NCI-H510A (cell line): ENCODE measurements at places on chromosomes 11 and 22.
A peak's percentile ranks its signal among the peaks of the same experiment; 100 is the strongest.

GRCh38 chr11:130237282-130238006 lies 77.3 kb downstream of the ZBTB44 start:
- DNase-seq, result no peak

- peak; percentile 50 for DNase-seq
Measured at GRCh38 chr22:38868886-38869381, 3.1 kb downstream of the CBX6 start.

DNA sequence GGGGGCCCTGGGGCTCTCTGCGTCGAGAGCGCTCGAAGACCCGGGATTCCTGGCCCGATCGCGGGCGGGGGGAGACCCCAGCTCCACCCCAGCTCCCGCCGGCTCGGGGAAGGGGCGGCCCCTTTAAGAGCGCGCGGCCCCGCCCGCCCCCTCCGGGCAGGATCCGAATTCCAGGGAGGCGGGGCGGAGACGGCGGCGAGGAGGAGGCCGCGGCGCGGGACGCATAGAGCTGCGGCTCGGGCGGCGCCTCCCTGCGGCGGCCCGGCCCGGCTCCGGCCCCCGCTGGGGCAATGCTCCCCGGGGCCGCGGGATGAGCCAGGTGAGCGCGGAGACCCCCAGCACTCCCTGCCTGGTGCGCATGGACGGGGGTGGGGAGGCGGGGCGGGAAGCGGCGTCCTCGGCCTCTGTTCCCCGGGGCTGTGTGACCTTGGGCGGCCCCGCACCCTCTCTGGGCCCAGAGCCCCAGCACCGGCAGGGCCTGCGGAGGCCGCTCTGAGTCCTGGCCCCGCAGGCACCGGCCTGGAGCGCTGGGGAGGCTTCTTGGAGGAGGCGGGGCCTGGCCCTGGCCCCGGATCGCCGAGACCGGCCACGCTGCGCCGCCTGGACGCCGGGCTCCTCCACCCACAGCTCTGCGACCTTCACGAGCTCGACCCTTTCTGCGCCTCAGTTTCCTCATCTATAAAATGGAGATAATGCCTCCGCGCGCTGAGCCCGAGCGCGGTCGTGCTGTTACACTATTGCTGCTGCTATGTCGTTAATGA lies 565 bp downstream of the GAS2L1 start:
- DNase-seq, result peak; percentile 54

- no peak for DNase-seq
Measured at GRCh38 chr11:93997741-93998140, 23.4 kb upstream of the HEPHL1 start.

- DNase-seq, result no peak
Measured at GRCh38 chr11:58770166-58770565, 38.4 kb upstream of the GLYAT start.

GRCh38 chr11:102591160-102591718 lies 33.9 kb downstream of the MMP20 start:
- DNase-seq, result no peak

DNA sequence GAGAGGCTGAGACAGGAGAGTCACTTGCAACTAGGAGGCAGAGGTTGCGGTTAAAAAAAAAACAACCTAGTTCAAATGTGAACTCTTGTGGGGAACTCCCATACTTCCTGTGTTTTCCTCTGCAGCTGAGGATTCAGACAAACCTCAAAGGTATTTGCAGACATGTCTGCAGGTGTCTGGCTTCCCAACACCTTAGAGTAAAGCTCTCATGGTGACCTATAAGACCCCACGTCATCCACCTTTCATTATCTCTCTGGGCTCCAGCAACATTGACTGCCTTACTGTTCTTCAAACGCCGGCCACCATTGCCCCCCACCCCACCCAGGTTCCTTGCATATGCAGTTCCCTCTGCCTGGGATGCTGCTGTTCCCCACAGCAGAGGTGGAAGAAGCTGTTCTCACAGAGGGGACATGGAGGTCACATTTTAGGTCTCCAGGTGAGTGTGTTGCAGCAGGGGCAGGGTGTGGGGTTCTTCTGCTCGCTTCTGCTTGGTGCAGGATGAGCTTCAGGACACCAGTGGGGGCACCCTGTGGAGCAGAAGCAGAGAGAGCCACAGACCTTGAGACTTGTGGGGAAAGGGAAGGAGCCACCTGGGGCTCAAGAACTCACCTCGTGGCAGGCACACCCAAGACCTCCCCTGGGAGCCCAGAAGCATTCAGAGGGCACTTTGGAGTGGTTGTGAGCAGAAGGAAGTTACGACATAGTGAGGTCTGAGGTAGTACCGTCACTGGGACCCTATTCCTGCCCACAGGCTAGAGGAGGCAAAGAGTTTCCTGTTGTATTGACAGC lies 203.2 kb downstream of the CSNK2A3 start:
- DNase-seq, result no peak

DNA sequence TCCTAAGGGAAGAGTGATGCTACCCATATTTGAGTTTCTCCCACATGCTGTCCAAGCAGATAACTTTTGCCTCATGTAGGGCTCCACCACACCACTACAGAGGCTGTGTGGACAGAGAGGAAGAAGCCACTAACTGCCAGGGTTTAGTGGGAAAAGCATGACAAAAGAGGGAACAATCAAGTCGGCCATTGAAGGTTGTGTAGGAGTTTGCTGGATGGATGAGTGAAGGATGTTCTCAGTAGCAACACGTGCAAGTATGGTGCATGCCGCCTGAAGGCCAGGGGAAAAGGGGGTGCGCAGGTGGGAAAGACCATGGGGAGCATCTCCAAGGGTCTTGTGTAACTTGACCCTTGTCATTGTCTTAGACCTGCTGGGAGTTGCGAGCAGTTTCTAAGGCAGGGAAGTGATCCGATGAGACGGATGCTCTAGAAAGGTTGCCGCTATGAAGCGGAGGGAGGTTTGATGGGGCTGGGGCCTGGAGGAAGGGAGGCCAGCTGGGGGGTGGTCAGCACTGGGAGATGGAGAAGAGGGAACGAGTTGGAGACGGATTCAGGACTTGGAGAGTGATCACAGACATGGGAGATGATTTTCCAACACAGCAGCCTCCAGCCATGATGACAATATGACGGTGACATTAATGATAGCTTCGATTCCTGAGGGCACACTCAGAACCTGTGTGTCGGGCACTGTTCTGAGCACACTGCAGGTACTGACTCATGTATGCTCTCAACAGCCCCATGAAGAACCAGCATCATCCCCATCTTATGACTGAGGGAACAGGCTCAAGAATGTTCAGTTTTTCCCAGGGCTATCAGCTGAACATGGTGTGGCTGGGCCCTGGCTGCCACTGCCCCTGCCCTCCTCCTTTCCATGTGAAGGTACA lies 53.7 kb downstream of the CD6 start:
- DNase-seq, result no peak

DNA sequence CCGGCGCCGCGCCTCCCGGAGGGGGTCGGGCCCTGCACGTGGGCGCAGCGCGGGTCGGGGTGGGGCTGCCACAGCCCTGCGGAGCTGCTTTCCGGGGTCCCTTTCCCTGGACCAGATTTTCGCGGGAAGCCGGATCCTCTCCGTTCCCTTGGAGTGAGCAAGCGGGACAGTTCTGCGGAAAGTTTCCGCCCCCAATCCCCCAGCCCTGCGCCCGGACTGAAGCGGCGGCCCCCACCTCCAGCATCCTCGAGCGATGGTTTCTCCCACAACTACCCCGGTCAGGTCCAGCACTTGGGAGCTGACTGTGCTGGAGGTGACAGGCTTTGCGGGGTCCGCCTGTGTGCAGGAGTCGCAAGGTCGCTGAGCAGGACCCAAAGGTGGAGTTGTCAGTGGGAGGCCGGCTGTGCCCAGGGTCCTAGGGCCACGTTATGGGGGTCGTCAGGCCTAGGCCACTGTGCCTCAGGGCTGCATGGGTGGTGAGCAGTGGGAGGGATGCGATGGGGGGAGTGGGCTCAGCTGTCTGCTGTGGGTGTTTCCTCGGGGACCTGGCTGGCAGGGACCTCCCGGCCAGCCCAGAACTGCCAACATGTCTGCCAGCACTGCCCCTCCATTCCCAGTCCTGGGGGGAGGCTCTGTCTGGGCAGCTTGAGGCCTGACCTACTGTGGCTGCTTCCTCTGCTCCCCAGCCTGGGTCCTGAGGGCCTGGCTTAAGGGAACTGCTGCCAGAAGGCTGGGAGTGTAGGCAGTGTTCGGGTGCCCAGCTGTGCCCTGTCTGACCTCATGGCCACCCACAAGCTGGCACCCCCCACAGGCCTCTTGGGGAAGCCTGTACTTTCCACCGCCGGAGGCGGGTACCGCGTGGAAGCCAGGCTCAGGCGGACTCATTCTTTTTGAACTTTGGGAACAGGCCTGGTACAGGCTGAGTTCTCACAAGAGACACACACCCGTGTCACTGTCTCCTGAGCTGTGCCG lies 726 bp downstream of the ST3GAL4 start:
- DNase-seq, result no peak

DNA sequence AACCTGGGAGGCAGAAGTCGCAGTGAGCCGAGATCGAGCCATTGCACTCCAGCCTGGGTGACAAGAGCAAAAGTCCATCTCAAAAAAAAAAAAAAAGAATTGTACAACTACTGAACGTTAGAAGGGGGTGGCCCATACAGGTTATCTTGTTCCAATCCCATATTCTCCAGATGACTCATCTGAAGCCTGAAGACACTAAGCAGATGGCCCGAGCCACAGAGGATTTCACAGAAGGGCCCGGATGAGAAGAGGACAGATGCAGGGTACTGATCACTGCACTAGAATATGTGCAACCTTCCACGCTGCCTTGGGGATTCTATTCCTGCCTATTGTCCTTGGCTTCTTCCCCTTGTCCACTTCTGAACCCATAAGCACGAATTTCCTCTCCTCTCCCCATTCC lies 70.9 kb upstream of the UBASH3B start:
- no peak for DNase-seq

GRCh38 chr22:20437613-20438426 lies at the start of gene SCARF2:
Gene SCARF2, minus strand, starts transcription at chr22:20437825. Its CDS starts 71 bp downstream, at chr22:20437754.
- DNase-seq, result no peak

DNA sequence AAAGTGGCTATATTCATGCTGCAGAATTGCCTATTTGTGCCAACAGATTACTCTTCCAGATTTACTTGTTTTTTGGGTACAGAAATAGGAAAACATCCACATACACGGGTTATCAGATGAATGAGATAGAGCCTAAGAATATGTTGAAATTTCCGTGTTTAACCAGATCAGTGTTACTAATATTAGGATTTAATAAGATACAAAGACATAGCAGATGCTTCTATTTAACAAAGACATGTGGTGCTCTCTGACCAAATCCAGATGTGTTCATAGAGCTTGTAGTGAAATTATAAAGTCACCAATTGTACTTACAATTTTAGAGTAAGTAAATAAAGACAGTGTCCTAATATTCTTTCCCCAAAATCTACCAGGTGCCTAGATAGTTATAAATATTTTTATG lies 208.0 kb downstream of the CASP12 start:
- DNase-seq, result no peak

DNA sequence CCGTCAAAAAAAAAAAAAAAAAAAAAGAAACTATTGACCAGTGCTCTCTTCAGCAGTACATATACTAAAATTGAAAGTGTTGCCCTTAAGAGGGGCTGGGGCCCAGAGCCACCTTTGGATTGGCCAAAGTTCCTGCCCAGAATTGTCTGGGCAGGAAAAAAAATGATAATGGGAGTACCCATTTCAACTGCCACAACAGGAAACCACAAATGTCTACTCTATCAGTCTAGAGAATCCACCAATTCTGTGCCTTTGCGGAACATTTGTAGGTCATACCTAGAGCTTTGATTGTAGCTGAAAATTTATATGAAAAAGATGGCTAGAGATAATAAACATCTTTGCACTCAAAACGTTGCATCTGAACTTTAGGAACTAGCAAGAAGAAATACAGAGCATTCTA lies 69.4 kb downstream of the FAM76B start:
- DNase-seq, result no peak

- no peak for DNase-seq
Measured at GRCh38 chr11:129444274-129444673, 68.6 kb downstream of the BARX2 start.

DNA sequence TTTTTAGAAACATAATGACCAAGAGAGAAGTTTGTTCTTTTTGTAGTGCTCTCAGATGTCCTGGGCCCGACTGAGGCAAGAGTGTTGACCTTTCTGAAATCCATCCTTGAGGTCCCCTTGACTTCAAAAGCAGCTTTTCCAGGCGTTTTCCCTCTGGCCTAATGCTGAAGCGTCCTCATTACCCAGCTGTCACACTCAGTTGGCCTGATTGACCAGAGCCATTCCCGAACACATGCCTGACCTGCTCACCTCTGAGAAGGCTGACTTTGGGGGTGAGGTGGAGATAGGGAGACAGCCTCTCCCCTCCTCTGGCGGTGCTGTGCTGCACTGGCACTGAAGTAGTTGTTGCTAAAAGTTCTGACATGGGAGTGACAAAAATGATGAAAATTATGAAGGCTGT lies 66.9 kb downstream of the ALX4 start:
- DNase-seq, result no peak

DNA sequence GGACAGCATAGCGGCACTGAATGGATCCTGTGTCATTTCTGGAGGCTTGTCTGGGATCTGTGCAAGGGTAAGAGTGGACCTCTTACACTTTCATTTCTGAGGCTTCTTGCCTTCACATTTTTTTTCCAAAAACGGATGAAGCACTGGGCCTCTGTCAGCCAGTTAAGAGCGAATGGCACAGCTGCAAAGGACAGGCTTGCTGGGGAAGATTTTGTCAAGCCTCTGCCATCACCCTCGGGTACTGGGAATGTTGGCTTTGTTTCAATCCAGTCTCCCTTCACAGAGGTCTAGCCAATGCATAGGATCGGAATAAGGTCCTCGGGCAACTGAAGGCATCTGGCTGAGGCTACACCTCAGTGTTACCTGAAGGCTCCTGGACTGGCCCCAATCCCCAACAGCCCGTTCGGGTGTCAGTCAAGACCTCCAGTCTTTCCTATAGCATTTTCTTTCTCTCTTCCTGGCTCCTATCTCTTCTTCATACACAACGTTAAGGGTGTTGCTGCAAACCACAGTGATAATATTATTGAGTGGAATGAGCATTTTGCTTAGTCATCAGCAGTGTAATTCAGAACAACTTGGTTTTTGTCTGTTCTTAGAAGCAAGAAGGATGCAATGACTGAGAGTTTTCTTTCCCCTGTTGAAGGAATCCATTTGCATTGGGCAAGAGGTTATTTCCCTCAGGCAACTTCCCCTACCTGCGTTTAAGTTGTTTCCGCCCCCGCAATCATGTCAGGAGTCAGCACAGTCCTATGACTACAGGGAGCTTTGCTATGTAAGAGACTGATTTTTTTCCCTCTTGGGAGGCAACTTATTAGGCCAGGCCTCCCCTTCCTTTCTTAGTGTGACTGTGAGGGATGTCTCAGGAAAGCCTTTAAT lies 22.8 kb downstream of the NPAT start:
- DNase-seq, result no peak

GRCh38 chr11:19577976-19578619 lies 134.5 kb upstream of the NAV2 start:
- no peak for DNase-seq

DNA sequence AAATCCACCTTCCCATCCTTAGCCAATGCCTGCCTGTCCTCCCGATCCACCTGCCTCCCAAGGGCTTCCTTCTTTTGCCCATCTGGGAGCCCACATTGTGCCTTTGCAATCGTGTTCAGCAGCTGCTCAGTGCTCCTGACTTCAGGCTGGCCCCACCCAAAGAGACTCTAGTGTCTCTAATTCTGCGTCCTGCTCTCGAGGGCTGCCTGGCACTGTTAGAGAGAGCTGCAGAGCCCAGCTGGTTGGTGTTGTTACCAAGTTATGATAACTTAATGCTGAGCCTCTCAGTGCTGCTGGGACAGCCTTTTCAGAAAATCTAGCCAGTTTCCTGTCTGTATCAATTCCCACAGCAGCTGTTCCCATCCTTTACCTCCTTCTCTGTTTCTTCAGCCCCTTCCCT lies 69.1 kb downstream of the MICAL2 start:
- DNase-seq, result peak; percentile 59

GRCh38 chr22:37497062-37497599 lies 10.9 kb upstream of the MFNG start:
- DNase-seq, result no peak

GRCh38 chr11:11157185-11157584 lies 195.9 kb downstream of the CSNK2A3 start:
- DNase-seq, result peak; percentile 15
